ENCODE measurements at places on chromosomes 1 and 21.
A peak's percentile ranks its signal among the peaks of the same experiment; 100 is the strongest.

DNA sequence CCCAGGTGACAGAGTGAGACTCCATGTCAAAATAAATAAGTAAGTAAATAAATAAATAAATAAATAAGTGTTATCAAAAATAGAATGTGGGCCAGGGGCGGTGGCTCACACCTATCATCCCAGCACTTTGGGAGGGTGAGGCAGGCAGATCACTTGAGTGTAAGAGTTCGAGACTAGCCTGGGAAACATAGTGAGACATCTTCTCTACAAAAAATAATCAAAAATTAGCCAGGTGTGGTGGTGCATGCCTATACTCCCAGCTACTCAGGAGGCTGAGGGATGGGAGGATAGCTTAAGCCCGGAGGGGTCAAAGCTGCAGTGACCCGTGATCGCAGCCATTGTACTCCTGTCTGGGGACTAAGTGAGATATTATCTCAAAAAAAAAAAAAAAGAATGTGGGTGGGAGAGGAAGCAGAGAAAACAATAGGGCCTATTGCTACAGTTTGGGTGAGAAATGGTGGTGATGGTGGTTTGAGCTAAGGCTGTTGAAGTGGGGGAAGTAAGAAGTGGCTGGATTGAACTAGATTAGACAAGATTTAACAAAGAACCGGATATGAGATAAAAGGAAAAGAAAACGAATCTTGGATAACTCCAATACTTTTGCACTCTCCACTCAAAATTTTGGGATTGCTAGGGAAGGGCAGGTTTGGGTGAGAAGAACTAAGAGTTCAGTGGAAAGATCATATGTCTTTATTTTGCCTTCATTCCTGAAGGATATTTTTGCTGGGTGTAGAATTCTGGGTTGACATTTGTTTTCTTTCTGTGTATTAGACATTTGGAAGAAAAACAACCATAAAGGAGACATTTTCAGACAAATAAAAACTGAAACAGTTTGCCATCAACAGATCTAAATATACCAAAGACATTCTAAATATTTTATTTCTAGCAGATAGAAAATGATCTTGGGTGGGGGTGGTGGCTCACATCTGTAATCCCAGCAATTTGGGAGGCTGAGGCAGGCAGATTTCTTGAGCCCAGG is 57.1 kb upstream of the SPOCD1 start:
- no peak for DNase-seq

DNA sequence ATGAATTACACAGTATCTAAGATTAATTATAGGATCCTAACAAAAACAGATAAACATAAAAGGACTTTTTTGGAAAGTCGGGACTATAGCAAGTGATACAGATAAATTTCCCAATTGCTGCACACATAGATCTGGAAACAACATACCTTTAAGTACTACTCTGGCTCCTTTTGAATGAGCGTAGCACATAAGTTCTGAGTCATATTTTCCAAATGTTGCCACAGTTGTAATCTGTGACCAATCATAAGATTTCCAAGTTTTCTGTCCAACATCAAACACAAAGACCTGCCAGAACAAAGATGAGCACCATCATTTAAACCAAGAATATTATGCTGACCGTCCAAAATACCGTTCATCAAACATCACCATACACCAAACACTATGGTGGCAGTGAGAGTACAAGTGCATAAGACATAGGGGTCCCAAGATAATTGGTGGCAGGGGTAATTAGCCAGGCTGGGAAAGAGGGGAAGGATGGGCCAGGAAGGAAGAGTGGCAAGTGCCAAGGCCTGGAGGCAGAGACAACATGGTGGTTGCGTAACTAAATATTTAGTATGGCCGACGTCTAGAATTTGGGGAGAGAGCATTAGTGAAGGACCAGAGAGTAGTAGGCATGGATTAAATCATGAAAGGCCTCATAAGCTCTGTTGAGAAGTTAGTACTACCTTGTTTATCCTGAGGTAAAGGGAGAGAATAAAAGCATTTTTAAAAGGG is 3.6 kb downstream of the CTBS start:
- no peak for DNase-seq

GRCh38 chr1:171922999-171923398 is 81.7 kb downstream of the DNM3 start:
- DNase-seq: no peak

DNA sequence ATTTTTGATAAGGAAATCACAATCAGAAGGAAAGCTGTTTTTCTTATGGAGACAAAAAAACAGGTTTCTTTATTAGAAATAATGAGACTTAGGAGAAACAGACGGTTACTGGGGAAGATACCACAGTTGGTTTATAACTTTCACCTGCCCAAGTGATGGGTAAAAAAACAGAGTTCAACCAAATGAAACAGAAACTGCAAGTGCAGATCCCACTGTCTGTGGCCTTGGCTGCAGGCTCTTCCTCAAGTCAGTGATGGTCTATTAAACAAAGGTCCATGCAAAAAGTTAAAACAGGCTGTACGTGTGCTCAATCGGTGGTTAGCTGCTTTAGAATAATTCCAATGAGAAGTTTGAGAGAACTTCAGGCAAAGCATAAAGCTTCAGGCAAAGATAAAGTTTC is 112.1 kb upstream of the NEGR1 start:
- DNase-seq: no peak

GRCh38 chr1:28582248-28582615 is 9.8 kb upstream of the RAB42 start:
- no peak for DNase-seq

- DNase-seq: no peak
Observed at GRCh38 chr1:240404286-240404685, 207.7 kb downstream of the GREM2 start.

GRCh38 chr1:218108034-218108433 is 177.1 kb upstream of the RRP15 start:
- no peak for DNase-seq

DNA sequence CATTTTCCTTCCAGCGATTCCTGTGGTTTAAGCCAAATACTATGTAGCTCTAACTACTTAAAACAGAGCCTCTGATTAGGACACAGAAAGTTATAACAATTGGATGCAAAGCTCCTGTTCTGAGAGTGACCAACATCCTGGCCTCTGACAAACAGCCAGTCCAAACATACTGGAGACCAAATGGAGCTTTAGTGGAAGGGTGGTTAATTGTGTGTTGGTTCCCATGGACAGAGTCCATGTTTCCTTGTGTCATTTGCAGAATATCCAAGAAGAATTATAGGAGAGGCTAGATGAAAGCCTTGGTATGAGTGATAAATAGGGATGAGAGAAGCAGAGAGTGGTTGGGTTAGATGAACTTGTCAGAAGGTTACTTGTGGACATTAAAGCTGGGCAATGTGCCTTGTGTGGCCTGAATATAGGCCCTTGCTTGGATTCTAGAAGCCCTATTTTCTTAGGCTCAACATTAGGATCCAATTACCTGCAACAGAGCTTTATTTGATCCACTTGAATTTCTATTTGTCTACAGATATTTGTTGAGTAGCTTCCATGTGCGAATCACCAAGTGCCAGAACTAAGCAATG is 180.5 kb upstream of the GORAB start:
- no peak for DNase-seq

- DNase-seq: peak; percentile 22
Observed at GRCh38 chr1:216616425-216616824, 106.8 kb downstream of the ESRRG start.

DNA sequence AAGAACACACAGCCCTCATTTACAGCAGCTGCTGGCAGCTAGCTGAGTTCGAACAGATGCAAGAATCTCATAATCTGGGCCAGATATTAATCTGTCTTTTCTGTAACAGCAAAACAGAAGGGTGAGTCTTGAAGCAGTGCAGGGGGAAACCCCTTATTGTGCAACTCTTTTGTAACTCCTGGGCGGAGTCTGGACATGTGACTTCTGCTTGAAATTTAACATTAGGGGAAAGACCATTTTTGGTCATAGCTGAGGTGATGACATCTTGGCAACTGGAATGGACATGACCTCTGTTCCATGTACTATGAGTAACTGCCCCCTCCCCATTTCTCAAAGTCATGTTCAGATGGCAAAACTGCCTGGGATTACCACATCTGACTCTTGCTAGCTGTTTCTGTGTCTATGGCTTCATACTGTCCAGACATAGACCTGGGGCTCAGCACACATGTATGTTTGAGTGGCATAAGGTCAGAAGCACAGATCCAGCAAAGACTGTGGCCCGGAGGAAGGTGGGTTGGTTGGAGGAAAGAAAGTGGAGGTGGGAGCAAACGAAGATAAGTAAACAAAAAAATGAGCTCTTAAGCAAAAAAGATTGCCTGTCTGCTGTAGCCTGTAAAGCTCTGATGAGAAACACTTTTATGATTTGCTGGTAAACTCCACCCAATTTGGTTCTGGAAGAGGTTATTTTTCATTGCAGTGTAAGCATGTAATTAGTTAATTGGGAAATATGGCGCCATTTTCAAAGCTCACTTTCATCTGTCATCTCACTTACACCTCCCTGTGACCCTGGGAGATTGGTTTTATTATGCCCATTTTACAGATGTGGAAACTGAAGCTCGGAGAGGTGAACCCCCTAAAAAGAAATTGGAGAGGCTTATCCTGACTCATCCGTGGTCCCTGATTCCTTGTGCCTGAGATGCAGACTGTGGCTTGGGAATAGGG is 26.1 kb downstream of the ETS2 start:
- peak; percentile 77 for DNase-seq

Data from erythroblast (primary cell).